Activated CD4-positive, CD25-positive, alpha-beta regulatory T cell treated with anti-CD3 and anti-CD28 coated beads, Interleukin-2, amount 50 U/mL, for 72 hours (primary cell): ENCODE measurements at places on chromosomes 2 and 18.

DNA sequence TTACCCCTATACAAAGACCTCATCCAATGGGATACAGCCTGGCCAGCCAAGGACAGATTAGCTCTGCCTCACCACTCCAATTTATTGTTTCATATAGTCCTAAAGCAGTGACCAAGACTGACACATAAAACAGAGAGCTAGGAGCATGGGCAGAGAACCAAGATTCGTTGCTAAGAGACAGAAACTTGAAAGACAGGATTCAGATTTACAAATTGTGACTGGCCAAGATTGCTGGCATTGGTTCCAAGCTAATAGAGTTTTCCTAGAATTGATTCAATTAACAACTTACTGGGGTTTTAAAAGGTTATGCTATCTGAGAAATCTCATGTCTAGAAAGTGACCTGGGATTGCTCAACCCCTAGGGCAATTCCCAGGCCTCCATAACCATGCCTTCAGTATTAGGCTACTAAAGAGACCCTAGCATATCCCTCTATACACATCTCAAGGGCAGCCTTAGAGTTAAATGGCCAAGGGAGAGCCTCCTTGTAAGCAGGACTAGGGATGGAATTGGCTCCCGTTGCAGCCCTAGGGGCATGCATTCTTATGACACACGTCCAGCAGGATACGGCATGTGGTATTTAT is 75.6 kb downstream of the ICOS start:
- DNase-seq, result no peak

DNA sequence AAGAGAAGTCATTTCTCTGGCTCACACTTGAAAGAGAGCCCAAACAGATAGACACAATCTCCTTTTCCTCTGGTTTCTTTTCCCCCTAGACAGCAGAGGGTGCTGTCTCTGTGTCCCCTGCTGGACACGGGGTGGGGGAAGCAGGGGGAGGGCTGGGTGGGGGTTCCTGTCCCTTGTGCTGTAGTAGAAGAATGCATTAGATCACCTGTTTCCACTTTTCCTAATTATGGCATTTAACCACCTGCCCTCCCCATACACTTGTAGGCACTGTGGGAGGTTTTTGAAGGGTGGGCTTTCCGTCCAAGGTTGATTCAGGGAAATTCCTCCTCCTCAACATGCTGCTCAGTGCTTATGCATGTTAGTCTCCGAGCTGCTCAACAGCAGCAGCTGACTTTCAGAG is 206.2 kb upstream of the EPAS1 start:
- no peak for DNase-seq

- no peak for DNase-seq
These were observed 22.1 kb upstream of the PXDN start for GRCh38 chr2:1766425-1766824.

GRCh38 chr18:31217038-31217849 is 54.6 kb upstream of the DSC1 start:
- DNase-seq, result no peak

GRCh38 chr2:118846442-118846952 is 951 bp downstream of the EN1 start:
- DNase-seq, result no peak

GRCh38 chr18:65761636-65762295 is 11.0 kb downstream of the CDH7 start:
- no peak for DNase-seq

DNA sequence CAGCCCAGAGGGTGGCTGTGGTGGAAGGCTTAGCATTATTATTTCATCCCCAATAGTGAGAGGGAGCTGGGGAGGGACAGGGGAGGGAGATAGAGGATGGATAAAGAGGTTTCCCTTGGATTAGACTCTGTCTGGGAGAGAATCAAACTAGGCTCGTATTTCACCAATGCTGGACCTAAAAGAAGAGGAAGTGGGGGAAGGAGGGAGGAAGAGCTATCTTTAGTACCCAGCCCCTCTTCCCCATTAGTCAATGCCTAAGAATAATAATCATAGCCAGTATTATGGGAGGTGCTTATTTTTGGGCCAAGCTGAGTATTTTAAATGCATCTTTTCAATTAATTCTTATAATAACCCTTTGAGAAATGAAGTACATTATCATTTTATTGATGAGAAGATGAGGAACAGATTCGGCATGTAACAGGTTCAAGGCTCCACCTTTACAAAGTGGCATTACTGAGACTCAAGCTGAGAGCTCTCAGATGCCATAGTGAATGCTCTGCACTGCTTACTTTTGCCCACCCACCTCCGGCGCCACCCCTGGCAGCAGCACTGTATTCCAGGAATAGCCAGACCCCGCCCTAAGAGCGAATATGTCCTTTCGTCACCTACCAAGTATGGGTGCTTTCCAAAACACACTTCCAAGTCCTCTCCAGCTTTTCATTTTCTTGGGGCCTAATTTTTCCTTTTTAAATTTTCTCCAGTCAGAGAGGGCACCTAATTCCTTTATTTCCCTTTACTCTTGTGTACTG is 21.0 kb downstream of the PAX8 start:
- no peak for DNase-seq

GRCh38 chr2:54456612-54457322 is 640 bp downstream of the SPTBN1 start:
- peak; percentile 32 for DNase-seq

DNA sequence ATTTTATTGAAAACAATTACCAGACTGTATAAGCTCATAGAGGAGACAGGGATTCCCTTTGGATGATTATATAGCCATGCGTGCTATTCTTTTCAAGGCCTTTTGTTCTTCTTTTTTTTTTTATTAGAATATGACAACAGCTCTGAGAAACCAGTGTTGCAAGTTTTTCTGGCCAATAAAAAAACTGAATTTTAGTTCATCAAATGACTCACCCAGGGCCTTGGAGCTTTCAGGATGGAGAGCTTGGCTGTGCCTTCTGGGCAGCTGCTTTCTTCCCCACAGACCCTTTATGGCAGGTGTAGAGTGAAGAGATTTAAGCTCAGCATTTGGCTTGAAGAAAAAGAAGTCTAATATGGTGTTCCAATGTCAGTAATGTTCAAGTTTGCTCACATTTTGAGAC is 497.9 kb upstream of the FANCL start:
- DNase-seq, result no peak

DNA sequence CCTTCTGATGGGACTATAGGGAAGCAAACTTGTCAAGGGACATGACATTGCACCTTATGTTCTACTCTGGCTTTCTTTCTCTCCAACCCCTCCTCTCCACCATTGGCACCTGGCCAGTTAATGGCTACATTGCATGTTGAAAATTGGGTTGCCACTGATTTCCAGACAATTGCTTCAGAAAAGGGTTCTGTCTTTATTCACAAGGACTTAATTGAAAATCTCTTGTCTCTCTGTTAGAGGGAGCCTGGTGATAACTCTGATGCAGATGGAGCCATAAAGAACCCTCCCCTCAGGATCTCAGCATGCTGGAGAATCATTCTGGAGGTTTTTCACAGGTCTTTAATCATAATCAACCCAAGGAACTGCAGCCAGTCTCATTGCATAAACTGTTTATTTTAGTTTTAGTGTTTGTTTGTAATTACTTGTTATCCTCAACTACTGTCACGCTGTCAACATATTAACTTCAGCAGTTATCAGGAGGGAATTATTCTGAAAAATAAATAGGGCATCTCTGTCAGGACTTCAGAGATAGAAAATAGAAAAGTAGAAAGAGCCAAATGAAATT is 316.8 kb downstream of the RIT2 start:
- DNase-seq, result no peak

GRCh38 chr2:102099536-102100298 is 42.8 kb upstream of the IL1R1 start:
- no peak for DNase-seq

- no peak for DNase-seq
These were observed 3.7 kb downstream of the SMAD7 start for GRCh38 chr18:48947092-48947491.

DNA sequence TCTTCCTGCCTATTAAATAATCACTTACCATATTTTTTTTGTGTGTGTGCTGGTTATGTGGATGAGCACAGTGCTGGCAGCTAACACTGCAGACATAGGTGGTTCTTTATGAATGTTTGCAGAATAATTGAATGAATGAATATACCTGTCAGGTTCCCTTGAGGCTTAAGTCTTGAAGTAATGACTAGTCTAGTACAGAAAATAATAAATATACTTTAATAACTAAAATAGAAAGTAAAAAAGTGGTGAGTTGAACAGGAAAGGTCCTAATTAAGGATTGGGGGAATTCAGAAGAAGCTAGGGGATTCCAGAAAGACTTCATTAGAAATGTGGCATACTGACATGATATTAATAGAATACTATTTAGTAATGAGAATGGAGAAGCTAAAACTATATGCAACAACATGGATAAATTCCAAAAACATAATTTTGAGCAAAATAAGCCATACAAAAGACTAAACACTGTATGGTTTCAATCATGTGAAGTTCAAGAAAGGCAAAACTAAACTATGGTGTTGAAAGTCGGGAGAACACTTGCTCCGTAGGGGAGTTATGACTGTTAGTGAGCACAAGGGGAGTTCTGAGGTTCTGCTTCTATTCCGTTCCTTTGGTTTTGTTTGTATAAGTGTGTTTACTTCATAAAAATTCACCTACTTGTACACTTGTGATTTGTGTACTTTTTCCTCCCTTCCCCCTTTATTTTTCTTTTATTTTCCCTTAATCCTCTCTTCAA is 464.6 kb downstream of the MTX2 start:
- no peak for DNase-seq

GRCh38 chr2:71309-72035 is 25.2 kb upstream of the FAM110C start:
- DNase-seq, result no peak

DNA sequence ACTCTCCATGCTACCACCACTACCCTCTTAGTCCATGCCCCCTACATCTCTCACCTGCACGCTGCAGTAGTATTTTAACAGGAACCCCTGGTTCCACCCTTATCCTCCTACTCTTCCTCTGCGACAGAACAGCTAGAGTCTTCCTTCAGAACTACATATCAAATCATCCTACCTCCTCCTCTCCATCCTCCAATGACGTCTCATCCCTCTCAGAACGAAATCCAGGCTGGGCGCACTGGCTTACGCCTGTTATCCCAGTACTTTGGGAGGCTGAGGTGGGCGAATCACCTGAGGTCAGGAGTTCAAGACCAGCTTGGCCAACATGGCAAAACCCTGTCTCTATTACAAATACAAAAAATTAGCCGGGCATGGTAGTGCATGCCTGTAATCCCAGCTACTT is 10.3 kb upstream of the KIF3C start:
- no peak for DNase-seq

- DNase-seq, result no peak
These were observed 942.3 kb downstream of the CPS1 start for GRCh38 chr2:211498551-211499205.

DNA sequence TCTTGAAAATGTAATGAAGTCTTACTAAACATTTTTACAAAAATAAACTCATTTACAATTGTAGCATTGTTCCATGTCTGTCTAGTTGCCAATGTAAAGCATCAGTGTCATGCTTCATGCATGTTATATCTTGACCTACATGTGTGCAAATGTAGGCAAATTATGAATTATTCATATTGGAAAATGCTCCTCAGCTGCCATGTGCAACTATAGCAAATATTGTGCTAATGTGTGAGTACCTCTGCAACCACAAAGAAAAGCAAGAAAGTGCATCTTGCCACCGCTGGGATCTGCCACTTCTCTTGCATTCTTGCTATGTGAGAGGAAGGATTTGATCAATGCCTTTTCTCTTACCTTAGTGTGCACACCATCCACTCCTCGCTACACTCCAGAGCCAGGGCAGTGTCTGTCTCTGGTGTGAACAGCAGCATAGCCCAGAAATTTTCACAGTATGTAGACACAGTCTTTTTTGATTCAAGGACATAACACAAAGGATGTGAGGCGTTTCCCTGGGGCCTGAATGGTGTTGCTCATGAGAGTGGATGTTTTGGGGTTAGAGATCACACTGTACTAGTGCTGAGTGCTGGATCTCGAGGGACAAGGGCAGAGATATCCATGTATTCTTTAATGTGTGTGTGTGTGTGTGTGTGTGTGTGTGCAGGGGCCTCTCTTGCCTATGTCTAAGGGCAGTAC is 47.6 kb upstream of the HAAO start:
- DNase-seq, result no peak

- DNase-seq, result no peak
These were observed 27.2 kb downstream of the SNED1 start for GRCh38 chr2:241025639-241026038.

DNA sequence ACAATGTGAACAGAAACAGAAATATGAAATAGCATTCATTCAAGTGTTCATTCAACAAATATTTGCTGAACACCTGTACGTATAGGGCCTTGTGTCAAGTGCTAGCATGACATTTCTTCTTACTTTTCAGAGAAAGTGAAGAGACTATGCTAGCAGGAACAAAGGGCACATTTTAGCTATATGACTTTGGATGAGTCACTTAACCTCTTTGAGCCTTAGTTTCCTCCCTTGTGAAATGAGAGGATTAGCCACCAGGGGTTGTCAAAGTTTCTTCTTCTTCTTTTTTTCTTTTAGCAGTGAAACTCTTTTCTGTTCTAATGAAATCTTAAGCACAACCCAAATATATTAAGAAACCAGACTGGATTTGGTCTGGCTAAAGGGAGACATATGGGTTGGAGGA is 53.1 kb downstream of the FIGN start:
- no peak for DNase-seq

GRCh38 chr2:45192481-45192880 is 183.2 kb upstream of the SIX2 start:
- DNase-seq, result no peak

- DNase-seq, result no peak
These were observed 785.5 kb upstream of the HS6ST1 start for GRCh38 chr2:129103936-129104878.

DNA sequence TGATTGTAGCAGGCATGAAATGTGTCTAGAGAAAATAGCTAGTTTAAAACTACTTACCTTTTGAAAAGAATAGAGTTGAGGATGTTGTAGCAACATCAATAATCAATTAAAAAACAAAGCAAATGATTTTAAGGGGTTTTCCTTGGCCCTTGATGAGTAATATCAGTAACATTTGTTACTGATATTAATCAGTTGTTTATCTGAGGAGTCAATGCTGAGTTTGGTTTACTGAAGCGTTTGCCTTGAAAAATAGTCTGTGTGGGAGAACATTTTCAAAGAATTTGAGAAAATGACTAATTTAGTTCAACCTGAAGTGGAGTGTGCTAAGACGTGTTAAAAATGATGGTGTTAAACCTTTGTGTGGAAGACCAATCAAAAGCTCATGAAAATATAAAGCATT is 9.3 kb downstream of the PTH2R start:
- DNase-seq, result no peak

DNA sequence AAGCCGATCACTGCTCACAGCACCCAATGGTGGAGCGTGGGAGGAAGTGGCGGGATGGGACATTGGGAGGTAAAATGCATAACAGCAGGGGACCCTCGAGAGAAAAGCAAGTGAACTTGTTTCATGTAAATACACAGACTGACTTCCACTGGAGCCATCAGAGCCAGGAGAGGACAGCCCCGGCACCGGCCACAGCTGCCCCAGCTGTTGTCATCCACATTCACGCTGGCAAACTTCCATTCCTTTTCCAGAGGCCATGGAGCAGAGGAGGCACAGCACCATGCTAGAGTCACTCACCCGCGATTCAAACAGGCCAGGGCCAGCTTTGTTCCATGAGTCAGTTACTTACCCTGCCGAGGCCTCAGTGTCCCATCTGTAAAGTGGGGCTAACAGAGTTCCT is 610.9 kb upstream of the SALL3 start:
- no peak for DNase-seq

GRCh38 chr2:230751062-230751461 is 38.4 kb downstream of the CAB39 start:
- no peak for DNase-seq

- no peak for DNase-seq
These were observed 5.3 kb downstream of the PLEKHH2 start for GRCh38 chr2:43642363-43642762.
